ENCODE measurements at places on chromosomes 7 and 10. TPM values are rescaled to one million over a fixed set of nuclear protein-coding genes. Genes with fewer than 3 reads are reported as not detected.

GPR37 gene
- 3.8 TPM for total RNA-seq

EPHA1 gene
- total RNA-seq = 0.14 TPM

GIMAP4 gene
- 0.28 TPM for total RNA-seq

PTPN20 gene
- 0.14 TPM for total RNA-seq

SPDYE16 gene
- total RNA-seq = not detected

HGF gene
- 462 TPM for total RNA-seq

CYP2C19 gene
- not detected for total RNA-seq

HIPK2 gene
- total RNA-seq = 5.4 TPM

ZCWPW1 gene
- 1.6 TPM for total RNA-seq

FAM25C gene
- not detected for total RNA-seq

BAIAP2L1 gene
- 1.4 TPM for total RNA-seq

HMX2 gene
- total RNA-seq = not detected

Measured in smooth muscle cell of bladder (primary cell).